Right lobe of liver (tissue), 6 donors: ENCODE measurements at places on chromosomes 1 and 21. TPM values are rescaled to one million over a fixed set of nuclear protein-coding genes. Genes with fewer than 3 reads are reported as not detected.

DNA sequence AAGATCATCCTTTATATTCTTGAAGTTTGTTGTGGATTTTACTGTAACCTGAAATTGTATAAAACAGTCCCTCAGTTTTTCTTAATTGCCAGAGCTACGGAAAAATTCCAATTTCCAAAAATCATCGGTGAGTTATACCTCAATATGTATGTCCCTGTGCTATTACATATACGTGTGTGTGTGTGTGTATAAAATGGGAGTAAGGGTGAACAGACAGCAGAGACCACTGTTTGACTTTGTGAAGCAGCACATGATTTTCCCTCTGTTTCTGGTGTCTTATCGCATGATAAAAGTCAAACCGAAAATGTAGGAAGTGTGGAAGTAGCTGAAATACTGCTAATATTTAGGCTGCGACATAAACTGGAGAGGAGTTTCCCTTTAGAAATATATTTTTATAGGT is 1.2 kb downstream of the OR2T1 start:
- no peaks in the 10 kb centered on the region for H3K4me1 ChIP-seq
- H3K27ac ChIP-seq, result no peak overlapping the region
- no peaks in the 10 kb centered on the region for H3K36me3 ChIP-seq
- DNase-seq, result no peak

GRCh38 chr1:20404466-20404865 is 81.5 kb downstream of the CAMK2N1 start:
- DNase-seq, result no peak
- H3K4me3 ChIP-seq, result no peak overlapping the region
- no peak overlapping the region for H3K27ac ChIP-seq

GRCh38 chr1:181087400-181087901 is 1.0 kb upstream of the IER5 start:
- no peak overlapping the region for H3K4me3 ChIP-seq
- H3K27ac ChIP-seq, result no peak overlapping the region
- peaks cover 13% of the 10 kb centered on the region for H3K4me1 ChIP-seq
- no peak for DNase-seq
- H3K27me3 ChIP-seq, result no peaks in the 10 kb centered on the region

- H3K27ac ChIP-seq, result no peak overlapping the region
- H3K4me3 ChIP-seq, result no peak overlapping the region
- H3K4me1 ChIP-seq, result no peaks in the 10 kb centered on the region
- H3K36me3 ChIP-seq, result no peaks in the 10 kb centered on the region
- DNase-seq, result no peak
These were observed 70.5 kb downstream of the PAX7 start for GRCh38 chr1:18701183-18701582.

GRCh38 chr21:16642353-16642752 is 870.5 kb upstream of the CXADR start:
- no peak overlapping the region for H3K27ac ChIP-seq
- no peak for DNase-seq
- no peaks in the 10 kb centered on the region for H3K36me3 ChIP-seq
- H3K27me3 ChIP-seq, result no peaks in the 10 kb centered on the region
- no peak overlapping the region for H3K4me3 ChIP-seq

DNA sequence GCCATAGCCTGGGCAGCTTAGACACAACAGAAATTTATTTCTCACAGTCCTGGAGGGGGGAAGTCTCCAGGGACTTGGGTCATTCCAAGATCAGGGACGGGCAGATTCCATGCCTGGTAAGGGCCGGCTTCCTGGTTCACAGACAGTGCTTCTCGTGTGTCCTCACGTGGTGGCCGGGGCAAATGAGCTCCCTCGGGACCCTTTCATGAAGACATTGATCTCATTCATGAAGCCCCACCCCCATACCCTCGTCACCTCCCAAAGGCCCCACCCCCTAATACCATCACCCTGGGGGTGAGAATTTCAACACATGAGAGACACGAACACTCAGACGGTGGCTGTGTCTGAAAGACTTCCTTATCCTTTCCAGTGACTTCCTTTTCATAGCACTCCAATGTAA is 51.5 kb downstream of the ACOT7 start:
- no peak for DNase-seq
- H3K27ac ChIP-seq, result no peak overlapping the region
- no peak overlapping the region for H3K4me3 ChIP-seq
- no peaks in the 10 kb centered on the region for H3K4me1 ChIP-seq
- peaks cover 3% of the 10 kb centered on the region for H3K36me3 ChIP-seq

Gene L1TD1
- not detected for total RNA-seq

Gene UBL4B
- total RNA-seq, result not detected

Gene SLC30A2
- total RNA-seq, result 0.22 TPM

Gene GPATCH3
- 6.0 TPM for total RNA-seq

Gene AMIGO1
- 3.4 TPM for total RNA-seq

Gene MSH4
- not detected for total RNA-seq
